ENCODE measurements at places on chromosomes 2 and 18.
A peak's percentile ranks its signal among the peaks of the same experiment; 100 is the strongest.

DNA sequence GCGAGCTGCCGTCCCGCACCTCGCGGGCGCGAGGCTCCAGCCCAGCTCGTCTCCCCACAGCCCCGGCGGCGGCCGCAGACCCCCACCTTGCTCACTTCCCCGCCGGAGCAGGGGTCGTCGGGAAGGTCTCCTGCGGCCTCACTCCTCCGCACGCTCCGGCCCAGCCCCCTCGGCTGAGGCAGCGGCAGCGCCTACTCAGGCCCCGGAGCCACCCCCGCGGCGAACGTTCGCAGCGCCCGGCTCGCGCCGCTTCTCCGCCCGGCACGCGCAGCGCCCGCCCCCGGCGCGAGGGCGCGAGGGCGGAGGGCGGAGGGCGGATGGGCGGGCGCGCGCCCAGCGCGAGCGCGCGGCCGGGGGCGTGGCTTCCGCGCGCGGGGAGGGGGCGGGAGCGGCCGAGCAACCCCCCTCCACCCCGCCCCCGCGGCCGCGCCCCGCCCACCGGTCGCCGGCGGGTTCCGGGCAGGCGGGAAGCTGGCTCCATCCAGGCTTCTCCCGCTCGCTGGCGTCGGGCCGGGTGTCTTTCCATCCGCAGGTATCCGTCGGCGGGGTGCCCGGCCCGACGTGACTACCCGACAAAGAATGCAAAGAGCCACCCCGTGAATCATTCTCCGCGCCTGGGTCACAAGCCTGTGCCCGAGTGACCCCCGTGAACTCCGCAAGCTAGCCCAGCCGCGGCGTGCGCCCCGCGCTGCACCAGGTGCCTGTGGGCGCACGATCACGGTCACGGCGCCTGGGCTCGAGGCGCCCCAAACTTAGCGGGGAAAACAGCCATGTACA is at the start of gene DTNB:
DTNB (minus strand) TSS at position 278 of the 777 bp plus-strand sequence. CDS start 20,917 bp downstream, outside the sequence.
- peak; percentile 75 for DNase-seq

DNA sequence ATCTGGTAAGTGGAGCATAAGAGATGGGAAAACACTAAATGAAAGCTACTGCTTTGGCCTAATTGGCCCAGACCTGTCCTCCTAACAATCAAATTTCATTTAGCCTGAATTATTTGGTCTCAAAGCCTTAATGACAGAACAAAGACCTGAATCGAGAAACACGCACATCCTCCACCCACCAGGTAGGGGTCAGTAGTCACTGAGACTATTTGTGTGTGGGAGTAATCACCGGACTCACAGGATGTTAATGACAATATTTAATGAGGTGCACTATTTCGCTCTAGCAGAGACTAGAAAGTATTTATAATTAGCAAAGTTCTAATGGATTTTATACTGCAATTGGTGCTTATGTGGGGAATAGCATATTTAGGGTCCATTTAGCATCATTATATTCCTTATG is 68.1 kb downstream of the RBM43 start:
- no peak for DNase-seq

- DNase-seq = no peak
Measured at GRCh38 chr2:40534528-40534927, 82.6 kb upstream of the SLC8A1 start.

GRCh38 chr2:107402330-107402729 is 424.4 kb upstream of the RGPD4 start:
- DNase-seq = no peak
